ENCODE measurements at places on chromosomes 4 and X.

DNA sequence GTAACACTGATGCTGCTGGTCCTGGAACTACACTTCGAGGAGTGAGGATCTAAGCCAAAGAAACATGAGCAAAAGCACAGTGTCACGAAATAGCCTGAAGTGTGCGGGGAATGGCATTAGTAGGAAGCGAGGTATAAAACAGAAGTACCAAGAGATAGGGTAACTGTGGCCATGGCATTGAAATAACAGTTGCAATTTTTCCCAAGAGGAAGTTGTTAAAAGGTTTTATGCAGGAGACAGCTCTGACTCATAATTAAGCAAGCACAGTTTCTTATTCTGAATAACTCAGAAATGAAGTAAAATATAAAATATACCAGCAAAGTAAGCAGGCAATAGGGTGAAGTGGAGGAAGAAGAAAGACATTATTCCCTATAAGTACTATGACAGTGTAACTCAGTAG lies 90.3 kb upstream of the TMEM150C start:
- no peak for DNase-seq

- no peak for DNase-seq
Observed at GRCh38 chr4:112516066-112516470, at the start of gene NEUROG2. NEUROG2 (minus strand) TSS chr4:112516180; CDS start chr4:112515475, 705 bp downstream.

DNA sequence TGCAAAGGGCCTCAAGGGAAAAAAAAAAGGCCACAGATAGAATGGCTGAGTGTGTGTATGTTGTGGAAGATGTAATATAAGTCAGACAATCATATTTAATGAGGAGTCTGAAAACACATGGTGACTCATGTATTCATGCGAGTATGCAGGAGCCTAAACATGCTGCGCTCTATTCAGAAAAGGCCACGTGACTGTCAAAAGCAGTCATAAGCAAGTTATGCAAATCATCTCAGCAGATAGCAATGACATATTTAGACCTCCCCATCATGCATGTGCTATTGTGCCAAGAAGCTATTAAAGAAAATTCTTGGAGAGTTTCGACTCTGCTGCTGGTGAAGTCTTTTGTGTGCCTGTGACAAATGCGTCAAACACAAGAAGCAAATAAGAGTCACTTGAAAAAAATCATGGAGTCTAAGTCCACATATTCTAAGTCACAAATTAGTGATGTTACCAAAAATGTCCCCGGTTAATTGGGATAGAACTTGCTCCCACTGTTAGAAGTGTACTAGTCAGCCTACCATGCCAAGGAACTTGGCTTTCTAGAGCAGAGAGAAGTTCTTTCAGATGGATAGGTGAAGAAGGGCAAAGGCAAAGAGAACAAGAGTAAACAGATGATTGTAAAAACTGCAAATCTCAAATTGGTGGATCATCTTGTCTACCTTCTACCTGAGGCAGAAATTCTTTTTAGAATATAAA lies 5.0 kb downstream of the LNX1 start:
- peak; percentile 58 for DNase-seq

DNA sequence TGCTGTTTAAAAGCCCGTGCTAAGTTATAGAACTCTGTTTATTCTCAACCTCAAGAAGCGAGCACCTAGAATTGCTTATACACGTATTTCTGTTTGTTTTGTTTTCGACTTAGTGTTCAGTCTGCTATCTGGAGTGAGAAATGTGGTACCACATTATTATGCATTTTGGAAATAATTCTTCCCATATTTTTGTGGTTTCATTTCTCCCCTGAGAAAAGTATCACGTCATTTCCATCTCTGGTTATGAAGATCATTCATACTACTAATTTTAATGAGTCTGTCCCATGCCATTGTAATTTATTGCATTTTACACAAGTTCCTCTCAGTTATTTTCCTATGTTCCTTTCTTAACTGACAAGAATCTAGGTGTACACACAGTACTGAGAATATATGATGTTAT lies 186.0 kb downstream of the DCHS2 start:
- DNase-seq, result no peak

GRCh38 chr4:145075742-145076468 lies 22.1 kb downstream of the ANAPC10 start:
- DNase-seq, result no peak

- DNase-seq, result no peak
Observed at GRCh38 chr4:67886281-67886680, 2.5 kb upstream of the TMPRSS11D start.

DNA sequence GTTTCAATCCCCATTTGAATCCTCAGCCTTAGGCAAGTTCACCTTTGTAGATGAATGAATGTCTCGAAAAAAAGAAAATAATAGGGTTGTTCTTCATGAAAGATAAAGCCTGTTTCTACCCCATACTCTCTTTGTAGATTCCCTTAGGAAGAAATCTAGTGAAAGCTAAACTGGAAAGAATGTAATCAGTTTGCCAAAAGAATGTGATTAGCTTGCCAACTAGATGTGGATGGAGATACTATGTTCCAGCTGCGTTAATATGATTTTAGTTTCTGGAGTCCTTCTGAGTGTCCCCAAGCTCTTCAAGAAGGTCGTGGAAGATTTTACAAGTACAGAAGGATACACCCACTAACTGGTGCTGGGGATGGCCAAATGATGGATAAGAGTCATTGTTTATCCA lies 162.3 kb upstream of the EDNRA start:
- peak; percentile 49 for DNase-seq

DNA sequence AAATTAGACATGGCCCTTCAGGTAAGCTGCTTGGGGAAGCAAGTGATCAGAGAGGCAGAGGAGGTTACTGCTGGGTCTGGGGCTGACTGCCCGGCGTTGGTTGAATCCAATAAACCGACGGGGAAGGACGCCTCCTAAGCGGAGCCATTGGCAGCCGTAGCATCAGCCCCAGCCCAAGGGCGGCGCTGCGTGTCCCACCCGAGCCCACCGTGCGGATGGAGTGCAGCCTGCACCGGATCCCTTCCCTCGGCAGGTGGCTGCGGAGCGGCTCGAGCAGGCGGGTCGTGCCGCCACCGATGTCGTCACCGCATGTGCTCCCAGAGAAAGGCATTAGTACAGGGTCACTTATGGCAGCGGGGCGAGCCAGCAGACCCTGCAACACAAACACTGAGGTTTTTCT lies 82.1 kb downstream of the ALPK1 start:
- peak; percentile 50 for DNase-seq

Data from astrocyte of the hippocampus (primary cell).